Activated naive CD4-positive, alpha-beta T cell (primary cell): ENCODE measurements at places on chromosomes 12 and 14.

DNA sequence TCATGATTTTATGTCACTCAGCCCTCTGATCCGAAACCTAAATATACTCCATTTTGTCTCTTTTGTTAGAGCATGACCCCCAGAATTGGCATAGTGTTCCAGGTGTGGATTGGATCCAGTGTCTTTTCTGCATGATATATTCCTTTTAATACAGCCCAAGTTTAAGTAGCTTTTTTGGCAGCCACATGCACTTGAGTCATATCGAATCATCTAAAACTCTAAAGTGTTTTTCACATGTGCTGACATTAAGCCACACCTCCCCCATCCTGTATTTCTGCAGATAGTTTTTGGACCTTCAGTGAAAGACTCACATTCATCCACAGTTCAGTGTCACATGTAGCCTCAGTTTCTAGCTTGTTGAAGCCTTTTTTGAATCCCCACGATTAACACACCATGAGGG lies 30.6 kb downstream of the BORCS5 start:
- no peak for DNase-seq

DNA sequence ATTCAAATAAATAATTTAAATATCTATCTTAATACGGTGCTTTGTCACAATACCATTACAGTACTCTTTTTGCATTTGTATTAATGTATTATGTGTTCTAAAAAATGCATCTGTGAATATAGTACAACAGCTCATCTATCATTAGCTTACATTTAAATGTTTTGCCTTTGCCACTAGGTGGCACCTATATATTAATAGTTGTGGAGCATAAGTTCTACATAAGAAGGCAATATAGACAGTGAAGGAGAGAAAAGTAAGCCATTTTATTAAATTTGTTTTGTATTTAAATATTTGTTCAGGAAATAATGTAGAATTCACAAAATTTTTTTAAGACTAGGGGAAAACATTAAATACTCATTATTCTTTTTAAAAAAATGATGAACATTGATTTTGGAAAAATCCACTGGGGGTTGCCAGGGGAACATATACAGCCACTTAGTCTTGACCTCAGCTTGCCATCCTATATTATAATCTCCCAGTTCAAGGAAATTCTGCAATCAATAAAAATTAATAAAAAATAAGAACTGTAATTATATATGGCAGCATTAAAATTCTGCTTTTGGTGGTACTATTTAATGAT lies 9.8 kb downstream of the CCER1 start:
- DNase-seq, result no peak

GRCh38 chr12:52243259-52243855 lies 10.3 kb downstream of the KRT7 start:
- no peak for DNase-seq

DNA sequence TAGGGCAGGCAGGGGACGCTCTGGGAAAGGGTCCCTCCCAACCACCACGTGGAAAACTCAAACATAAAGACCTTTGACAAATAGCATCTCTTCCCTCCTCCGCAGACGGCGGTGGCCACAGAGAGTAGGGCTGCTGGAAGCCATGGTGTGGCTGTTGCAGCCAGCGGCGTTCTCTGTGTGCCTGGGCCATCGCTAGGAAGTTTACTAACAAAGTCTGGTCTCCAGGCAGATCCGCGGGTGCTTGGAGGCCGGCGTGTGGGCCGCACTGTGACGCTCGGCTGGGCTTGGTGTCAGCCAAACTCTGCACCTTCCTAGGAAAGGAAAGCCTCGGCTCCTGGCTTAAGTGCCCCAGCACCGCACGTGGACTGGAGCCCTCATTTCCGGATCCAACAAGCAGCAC lies 65.6 kb downstream of the CCDC88C start:
- DNase-seq, result no peak

DNA sequence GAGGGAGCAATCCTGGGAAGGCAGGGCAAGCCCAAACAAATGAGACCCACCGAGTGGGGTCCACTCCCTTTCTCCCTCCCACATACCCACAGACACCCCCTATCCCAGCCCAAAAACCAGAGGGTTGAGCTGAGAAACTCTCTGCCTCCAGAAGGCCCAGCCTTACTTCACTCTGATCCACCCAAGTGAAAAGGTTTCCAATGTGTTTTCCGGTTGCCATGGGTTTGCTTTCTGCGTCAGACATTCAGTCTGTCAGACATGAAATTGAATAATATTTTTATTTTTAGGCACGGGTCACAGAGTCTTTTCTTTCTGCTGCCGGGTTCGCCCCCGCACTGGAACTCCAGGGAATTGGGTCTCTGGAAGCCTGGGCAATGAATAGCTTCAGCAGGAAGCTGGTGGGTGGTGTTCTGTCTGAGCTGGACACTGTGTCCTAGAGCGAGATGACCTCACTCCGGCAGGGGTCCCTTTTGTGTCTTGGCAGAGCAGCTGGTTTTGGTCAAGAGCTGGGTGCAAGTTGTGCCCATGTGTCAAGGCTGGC lies 69.8 kb upstream of the CLMN start:
- no peak for DNase-seq

DNA sequence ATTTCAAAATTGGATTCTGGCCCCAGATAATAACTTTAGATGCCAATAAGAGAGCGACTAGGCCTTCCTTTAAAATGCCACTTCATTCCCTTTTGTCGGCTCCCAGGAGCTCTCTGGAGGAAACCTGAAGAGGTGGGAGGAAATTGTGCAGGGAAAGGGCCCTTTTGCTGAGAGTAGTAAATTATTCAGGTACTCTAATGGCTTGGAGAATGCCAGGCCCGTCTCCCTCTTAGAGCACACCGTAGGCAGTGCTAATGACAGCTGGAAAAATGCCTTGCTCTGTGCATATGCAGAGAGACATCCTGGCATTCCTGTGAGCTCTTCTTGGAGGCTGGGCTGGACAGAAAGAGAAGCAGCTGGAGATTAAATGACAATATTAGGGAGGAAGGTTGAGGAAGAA lies 115.0 kb upstream of the RPH3A start:
- DNase-seq, result no peak

- DNase-seq, result no peak
These were observed 41.7 kb downstream of the RPH3A start for GRCh38 chr12:112833267-112833666.

- DNase-seq, result no peak
These were observed 2.9 kb downstream of the IPO4 start for GRCh38 chr14:24185741-24186140.

GRCh38 chr12:24463375-24463774 lies 485.5 kb downstream of the BCAT1 start:
- no peak for DNase-seq

DNA sequence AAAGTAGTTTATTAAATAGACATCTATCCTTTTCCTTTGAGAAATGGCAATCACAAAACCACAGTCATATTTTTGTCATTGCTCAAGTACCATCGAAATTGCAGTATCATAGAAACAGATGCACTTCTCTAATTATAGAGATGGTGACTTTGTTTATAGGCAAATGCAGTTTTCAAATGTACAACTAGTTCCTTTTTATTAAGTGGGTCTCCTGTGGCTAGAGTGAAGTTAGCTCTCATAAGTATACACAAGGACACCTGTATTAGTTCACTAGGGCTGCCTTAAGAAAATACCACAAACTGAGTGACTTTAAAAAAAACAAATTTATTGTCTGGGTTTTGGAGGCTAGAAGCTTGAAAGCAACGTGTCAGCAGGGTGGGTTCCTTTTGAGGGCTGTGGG lies 62.8 kb downstream of the OTOGL start:
- no peak for DNase-seq

GRCh38 chr12:92735131-92735721 lies 32.4 kb downstream of the PLEKHG7 start:
- no peak for DNase-seq

DNA sequence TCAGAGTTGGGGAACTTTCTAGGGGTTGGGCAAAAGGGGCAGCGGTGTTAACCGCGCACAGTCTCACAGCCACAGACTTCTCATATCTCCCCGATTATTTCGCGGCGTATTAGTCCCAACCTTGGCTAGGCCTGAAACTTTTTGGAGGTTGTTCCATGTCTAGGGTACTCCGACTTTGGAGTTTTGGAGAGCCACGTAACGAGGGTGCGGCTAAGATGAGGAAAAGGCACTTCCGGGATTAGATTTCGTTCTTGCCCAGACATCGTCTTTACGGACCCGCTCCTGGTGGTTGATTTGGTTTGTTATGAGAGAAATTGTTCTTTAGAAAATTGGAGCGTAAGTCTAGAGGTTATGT lies 513 bp downstream of the CCNK start:
- peak; percentile 25 for DNase-seq

DNA sequence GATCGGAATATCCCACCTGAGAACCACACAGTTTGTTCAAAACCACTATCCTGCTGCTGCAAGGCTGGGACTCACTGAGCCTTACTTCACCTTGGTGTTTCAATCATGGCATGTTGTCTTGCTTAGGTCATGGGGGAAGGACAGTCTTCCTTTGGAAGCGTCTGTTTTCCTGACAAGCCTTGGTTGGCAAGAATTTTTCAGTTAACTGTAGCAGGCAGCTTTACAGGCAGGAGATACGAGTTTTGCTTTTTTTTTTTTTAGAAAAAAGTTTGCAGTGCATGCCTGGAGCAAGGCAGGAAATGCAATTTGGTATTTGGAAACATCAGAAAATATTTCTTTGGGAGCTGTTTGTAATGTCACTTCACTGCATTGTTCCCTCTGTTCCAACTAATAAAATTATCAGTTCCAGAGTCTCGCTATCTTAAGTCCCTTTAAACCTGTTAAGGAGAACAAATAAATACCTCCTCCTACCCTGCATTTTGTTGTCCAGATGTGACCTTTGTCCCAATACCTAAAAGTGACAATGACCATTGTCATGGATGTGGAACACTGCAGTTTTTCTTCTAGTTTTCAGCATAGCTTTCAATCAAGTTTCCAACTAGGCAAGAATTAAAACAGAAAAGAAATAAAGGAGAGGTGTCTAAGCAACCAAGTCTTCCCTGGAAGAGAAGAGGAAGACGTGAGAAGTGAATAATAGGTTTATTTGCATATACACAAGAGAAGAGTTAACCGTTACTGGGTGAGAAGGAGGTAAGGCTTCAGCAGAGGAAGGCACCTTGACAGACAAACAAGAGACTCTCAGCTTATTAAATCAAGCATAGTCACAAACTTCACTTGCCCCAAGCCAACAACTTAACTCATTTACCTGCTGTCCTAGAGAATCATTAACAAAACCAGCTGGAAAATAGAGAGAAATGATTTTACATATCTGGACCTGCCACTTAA lies 71.4 kb upstream of the ACTN1 start:
- DNase-seq, result no peak

DNA sequence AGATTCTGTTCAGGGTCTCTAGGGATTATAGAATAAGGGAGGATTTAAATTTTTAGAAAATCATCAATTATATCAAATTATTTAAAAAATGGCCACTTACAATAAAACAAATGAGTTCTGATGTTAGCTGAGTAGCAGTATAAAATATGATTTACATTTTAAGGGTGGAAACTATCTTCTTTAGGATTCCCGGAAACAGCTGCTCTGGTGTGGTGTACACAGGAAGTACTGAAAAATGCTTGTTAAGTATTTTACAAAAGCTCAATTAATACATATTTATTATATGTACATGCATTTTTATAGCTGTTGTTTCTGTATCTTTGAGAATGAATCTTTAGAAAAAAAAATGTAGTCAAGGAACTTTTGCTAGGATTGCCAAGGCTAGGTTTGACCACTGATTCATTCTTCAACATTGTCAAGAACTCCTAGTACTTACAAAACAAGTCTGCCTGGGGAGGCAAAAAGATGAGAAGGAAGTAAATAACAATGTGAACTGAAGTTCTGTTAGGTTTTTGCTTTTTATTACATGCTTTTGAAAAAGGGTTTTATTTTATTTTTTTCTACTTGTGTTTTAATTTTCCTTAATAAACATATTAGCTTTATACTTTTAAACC lies 48.0 kb downstream of the ARF6 start:
- no peak for DNase-seq

DNA sequence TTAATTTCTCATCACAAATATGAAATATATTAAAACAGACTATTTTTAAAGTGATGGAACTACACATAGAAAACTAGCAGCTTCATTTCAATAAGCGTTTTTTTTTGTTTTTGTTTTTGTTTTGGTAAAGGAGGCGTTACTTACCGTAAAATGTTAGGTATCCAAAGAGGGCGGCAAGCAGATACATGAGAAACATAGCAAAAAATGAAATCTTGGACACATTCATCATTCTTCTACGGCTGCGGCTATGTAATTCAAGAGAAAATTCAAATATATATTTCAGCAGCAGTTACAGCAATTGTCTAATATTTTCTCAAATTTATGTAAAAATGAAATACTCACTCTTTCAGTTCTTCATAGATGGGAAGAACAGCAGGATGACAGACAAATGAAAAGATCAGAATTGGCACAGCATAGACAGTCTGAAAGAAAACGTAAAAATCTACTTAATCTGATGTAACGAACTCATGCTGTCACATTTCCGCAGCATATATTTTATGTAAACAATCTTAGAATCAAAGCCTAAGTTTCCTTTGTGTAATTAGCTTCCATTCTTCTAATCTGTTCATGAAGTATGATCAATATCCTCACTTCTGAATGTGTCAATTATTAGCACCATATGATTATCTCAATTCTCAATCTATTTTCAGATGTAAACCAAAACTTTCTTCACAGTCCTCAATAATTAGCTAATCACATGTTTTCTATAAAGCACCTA lies 8.8 kb downstream of the SLC38A2 start:
- DNase-seq, result no peak

DNA sequence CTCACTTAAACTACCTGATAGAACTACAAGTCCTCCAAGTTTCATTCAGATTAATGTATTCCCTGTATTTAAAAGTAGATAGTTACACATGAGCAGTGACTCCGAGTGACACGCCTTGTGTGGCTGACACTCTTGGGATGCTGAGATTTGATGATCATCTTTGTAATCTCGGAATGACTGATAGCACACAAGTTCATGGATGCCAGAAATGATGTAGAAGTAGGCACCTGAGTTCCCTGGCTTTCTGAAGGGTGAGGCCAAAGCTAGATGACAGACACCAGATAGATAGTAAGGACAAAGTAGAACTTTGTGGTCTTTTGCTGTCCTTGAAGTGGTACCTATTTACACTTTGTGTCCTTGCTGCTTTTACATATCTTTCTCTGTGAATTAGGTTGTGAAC lies 491.2 kb downstream of the PCNX1 start:
- no peak for DNase-seq

DNA sequence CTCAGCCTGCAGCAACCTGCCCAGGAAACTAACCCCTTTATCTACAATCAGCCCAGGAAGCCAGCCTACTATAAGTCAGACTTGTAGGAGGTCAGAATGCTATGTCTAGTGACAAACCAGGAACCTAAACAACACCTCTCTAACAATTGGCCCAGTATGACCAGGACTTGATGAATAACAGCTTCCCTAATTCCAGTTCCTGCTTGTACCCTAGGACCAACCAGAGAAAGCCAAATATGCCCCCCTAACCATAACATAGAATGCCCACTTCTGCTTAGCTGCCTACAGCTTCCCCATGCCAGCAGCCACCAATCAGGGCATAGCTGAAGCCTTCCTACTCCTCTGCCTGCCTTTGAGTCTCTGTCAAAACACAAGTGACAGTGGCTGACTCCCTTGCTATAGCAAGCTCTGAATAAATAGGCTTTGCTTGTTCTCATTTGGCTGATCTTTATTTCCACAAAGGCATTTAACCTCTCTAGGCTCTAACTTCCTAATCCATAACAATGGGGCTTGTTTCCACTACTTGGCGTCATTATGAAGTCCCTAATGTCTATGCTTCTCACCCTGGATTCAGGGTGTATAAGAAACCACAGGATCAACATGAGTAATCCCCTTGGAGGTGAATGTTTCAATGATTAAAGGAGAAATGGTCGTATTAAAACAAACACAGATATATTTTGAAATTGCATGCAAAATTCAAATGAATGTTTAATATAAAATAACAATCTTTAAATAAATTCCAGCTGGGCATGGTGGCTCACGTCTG lies 220.2 kb downstream of the ANO6 start:
- DNase-seq, result no peak

GRCh38 chr12:10557766-10558165 lies 52.1 kb downstream of the EIF2S3B start:
- no peak for DNase-seq
